ENCODE measurements at places on chromosomes 12 and 14.

DNA sequence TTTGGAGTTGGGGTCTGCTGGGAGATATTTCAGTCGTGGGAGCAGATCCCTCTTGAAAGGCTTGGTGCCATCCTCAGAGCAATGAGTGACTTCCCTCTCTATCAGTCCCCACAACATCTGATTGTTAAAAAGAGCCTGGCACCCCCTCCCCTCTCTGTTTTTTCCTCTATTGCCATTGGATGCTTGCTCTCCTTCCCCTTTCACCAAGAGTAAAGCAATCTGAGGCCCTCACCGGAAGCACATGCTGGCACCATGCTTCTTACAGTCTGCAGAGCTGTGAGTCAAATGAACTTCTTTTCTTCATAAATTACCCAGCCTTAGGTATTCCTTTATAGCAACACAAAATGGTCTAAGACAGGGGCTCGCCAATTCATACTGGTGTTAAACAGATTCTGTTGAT, 99.1 kb upstream of the CCND2 start:
- DNase-seq = no peak

DNA sequence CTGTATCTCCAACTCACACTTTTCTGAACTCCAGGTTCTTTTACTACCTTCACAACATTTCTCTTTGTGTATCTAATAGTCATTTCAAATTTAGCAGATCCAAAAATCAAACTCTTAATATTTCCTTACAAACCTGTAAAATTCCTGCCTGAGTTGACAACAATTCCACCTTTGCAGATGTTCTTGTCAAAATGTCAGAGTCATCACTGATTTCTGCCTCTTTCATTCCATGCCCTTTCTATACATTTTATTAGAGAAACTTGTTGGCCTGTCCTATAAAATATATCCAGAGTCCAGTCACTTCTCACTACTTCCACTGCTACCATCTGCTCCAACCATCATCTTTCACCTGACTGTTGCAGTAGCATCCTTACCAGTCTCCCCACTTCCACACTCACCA, 119.7 kb downstream of the CAPZA3 start:
- DNase-seq = no peak

GRCh38 chr12:124341645-124342069, 46.8 kb downstream of the RFLNA start:
- no peak for DNase-seq

GRCh38 chr12:109783135-109783964, 49.8 kb downstream of the TRPV4 start:
- DNase-seq = no peak

GRCh38 chr12:70180130-70180529, 63.1 kb upstream of the CNOT2 start:
- DNase-seq = no peak

DNA sequence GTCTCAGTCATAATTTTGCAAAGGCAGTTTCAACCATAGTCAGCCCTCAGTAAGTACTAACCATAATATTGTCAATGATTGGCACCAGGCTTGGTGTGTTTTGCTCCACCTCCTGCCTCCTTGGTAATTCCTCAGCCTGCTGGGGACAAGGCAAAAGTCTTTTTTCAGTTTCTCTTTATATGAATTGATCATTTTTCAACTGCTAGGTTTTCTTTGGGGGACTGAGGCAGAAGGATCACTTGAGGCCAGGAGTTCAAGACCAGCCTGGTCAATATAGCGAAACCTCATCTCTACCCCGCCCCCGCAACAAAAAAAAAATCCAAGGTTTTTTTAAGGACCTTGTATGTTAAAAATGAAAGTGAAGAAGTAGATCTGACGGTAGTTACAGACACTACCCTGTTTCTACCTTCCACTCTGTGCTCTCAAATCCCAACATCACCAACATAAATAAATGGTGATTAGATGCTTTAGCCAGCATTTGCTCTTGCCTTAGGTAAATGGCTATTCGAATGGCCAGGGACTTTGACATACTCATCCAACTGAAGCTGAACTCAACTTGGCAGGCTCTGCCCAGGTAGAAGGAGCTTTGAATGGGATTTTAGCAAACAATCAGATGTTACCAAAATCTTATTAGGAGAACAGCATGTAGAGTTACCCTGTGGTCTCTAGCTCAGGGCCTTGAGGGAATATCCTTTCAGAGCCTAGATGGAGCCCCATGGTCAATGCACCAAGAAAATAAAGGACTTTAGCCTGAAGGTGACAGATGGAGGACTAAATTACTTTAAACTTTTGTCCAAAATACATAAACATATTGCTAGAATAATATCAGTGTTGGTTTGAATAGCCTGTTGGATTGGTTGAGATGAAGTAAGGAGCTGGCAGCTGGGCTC, 126.9 kb upstream of the AMIGO2 start:
- DNase-seq = no peak

- DNase-seq = no peak
These were observed 19.5 kb upstream of the NUP107 start for GRCh38 chr12:68667291-68667690.

- no peak for DNase-seq
These were observed 188.2 kb upstream of the FRMD6 start for GRCh38 chr14:51463461-51463860.

DNA sequence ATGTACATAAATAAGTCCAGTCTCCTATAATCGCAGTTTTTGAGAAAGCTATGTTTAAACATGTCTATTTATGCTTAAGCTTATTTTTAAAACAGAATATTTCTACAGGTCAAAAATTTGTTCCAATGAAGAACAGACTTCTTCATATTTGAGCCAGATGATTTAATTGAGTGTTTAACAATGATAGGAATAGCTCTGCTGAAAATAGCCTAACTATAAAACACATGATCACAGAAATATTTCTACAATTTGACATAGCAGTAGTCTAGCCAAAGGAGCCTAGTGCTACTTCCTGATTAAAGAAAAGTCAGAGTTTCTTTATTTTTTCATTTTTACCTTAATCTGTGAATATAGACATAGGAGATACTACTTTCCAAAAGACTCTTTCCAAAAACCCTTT, 29.4 kb downstream of the DCP1B start:
- DNase-seq = no peak

GRCh38 chr12:51904951-51905470, 2.3 kb upstream of the ACVRL1 start:
- no peak for DNase-seq

- no peak for DNase-seq
These were observed 16.1 kb upstream of the CCDC85C start for GRCh38 chr14:99619835-99620834.

GRCh38 chr12:3705354-3705675, 47.6 kb downstream of the CRACR2A start:
- no peak for DNase-seq

DNA sequence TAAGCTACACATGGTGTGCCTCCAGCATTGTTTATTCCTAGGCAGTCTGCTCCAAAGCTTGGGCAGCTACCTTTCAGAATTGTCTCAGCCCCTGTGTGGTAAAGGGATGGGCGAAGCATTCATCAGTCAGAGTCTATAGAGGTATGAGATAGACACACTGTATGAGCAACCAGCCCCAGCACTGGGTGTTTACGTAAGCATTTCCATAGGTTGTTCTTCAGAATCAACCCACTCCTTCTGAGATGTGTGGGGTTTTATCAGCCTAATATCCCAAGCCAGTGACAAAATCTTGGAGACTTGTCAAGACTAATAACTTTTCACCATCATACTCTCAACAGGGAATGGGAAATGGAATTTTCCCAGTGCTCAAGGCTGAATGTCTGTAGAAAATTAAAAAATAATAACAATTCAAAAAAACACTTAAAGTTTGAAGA, 98.2 kb downstream of the BTG1 start:
- no peak for DNase-seq

DNA sequence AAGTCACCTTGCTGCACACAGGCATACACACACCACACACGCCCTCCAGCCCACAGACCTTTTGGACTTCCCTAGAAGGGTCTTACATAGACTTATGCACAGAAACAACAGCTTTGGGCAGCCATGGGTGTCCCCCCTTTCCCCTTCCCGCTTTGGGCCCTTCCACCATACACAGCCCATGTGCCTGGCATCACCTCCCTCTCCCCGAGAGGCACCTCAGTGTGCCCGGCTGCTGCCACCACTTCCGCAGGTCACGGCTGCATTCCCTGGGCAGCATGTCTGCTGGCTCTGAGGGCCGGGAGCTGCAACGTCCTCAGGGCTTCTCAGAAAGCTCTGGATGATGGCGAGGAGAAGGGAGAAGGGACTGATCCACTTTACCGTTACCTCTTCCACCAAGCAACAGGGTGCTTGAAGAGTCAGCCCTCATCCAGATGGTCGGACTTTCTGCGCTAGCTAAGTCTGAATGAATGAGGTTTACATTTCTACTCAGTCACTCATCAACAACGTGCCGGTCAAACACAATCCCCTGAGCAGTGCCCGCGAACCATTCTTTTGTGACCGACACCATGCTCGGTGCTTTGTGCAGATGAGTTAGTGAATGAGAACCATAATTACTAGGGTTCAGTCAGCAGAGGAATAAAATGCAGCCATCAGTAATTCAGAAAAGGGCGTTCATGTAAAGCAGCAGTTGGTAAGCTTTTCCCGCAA, 72.2 kb upstream of the BCL11B start:
- DNase-seq = no peak

DNA sequence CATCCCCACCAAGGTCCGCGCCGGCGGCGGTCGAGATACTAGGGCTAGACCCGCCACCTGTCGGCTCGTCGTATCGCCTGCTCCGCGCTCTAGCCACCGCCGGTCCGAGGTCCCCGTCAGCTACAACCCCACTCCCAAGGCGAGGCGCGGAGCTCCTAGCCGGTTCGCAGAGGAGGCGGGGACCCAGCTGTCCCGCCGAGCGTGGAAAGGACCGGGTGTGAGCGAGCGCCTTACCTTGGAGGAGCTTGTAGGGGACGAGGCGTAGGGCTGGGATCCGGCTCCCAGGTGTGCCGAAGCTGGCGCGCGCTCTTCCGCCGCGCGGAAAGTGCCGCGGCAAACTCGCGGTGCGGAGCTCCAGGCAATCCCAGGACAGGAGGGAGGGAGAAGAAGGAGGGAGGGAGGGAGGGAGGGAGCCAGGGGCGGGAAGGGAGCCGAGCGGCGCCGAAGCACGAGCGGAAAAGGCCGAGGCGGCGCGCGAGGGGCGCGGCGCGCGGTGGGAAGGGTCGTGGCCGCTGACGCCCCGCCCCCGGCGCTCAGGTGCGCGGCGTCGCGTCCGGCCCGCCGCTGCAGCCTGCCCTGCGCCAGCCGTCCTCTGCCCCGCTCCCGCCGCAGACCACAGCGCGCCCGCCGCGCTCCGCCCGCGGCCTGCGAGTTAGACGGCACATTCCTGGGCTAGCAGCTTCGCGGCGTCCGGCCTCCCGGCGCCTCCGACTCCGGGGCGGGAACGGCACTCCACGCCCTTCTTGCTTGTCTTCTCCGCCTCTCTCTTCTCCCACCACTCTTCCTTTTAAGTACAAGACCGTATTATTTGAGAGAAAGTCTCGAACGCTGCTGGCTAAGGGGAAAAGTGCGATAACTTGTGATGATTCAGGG, at the start of gene PAWR:
Gene PAWR (minus strand): TSS at position 327 of the 873 bp plus-strand sequence. CDS start 720 bp downstream, outside the sequence.
- peak; percentile 93 for DNase-seq

DNA sequence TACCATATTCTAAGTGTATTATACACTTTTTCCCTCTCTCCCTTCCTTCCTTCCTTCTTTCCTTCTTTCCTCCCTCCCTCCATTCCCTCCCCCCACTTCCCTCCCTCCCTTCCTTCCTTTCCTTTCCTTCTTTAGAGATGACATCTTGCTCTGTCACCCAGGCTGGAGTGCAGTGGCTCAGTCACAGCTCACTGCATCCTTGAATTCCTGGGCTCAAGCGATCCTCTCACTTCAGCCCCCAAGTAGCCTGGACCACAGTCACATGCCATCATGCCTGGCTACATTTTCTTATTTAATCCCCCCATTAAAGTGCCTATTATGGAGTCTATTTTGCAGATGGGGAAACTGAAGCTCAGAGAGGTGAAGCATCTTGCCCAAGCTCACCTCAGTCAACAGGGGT, 55.0 kb downstream of the SVOP start:
- no peak for DNase-seq

GRCh38 chr12:57894399-57895292, 46.7 kb upstream of the ATP23 start:
- DNase-seq = no peak

DNA sequence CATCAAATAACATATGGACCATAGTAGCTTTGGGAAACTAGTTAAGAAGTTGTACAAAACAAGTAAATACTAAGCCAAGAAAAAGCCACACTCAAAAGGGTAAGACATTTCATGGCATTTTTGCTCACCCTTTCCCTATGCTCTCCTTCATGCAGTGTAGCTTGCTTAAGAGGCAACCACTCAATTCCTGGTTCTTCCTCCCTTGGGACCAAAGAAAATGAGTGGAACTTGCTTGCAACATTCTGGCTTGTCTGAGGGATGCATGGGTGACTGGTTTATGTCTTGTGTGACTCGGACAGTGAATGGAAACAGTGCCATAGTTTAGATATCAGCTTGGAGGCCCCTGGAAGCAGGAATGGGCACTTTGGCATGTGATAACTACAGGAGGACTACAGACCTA, 252.0 kb upstream of the ARID2 start:
- DNase-seq = no peak

- peak; percentile 39 for DNase-seq
These were observed 9.4 kb downstream of the ASPG start for GRCh38 chr14:104094709-104095425.

GRCh38 chr14:103775506-103775905, 59.9 kb downstream of the ZFYVE21 start:
- DNase-seq = no peak

GRCh38 chr12:98893675-98894411, 248.8 kb downstream of the APAF1 start:
- no peak for DNase-seq

DNA sequence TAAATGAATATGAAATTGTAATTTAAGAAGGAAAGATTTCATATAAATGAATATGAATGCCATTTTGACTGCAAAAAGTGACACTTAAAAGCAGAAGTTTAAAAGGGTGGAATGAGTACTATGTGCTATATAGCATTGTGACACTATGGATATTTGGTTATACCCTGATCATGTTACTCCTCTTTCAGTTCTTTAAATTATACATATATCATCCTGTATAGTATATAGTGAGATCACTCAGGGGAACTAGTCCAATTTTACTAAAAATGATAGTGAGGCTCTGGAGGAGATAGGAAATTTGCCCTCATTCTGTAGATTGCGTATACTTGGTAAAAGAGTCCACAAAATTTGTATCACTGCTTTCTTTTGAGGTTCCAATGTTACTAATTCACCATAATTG, 155.7 kb upstream of the BTG1 start:
- no peak for DNase-seq

GRCh38 chr14:36700651-36701050, 39.0 kb downstream of the PAX9 start:
- DNase-seq = no peak

All from brain microvascular endothelial cell (primary cell).